Adrenal gland (tissue), 19 donors: ENCODE measurements at places on chromosomes 3 and 15. TPM values are rescaled to one million over a fixed set of nuclear protein-coding genes. Genes with fewer than 3 reads are reported as not detected.

GRCh38 chr3:95184038-95184437 lies 1121.2 kb downstream of the NSUN3 start:
- no peaks in the 10 kb centered on the region for H3K4me1 ChIP-seq
- H3K27ac ChIP-seq, result no peak overlapping the region
- no peak for DNase-seq
- H3K4me3 ChIP-seq, result no peak overlapping the region
- no peaks in the 10 kb centered on the region for H3K36me3 ChIP-seq

Gene STRC
- total RNA-seq, result 0.18 TPM

DNA sequence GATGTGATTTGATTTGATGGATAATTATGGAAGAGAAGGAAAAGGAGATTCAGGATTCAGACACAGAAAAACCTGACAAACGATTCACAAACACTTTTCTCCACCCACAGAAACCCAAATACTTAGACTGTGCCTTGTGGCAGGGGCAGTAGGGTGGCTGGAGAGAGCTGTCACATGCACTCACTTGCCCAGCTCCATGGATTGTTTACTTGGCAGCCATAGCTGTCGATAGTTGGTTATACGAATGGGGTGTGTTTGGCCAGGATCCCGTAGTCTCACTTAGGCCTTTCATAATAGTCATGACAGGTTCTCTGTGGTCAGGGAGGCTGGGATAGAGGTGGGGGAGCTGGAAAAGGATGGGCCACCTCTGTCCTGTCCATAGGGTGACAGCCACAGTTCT lies 76.9 kb downstream of the CACNA1D start:
- no peaks in the 10 kb centered on the region for H3K36me3 ChIP-seq
- no peak overlapping the region for H3K4me3 ChIP-seq
- H3K27ac ChIP-seq, result peak overlapping the region; percentile 62
- no peaks in the 10 kb centered on the region for H3K27me3 ChIP-seq
- H3K4me1 ChIP-seq, result peaks cover 4% of the 10 kb centered on the region

Gene SUSD5
- 1.3 TPM for total RNA-seq

- no peak for DNase-seq
- peaks cover 7% of the 10 kb centered on the region for H3K27me3 ChIP-seq
- H3K27ac ChIP-seq, result no peak overlapping the region
- H3K36me3 ChIP-seq, result no peaks in the 10 kb centered on the region
- no peaks in the 10 kb centered on the region for H3K4me1 ChIP-seq
Observed at GRCh38 chr15:89426500-89426899, 69.9 kb downstream of the RHCG start.

GRCh38 chr15:95609096-95609495 lies 721.4 kb upstream of the NR2F2 start:
- no peak overlapping the region for H3K4me3 ChIP-seq
- no peak for DNase-seq
- no peak overlapping the region for H3K27ac ChIP-seq
- no peaks in the 10 kb centered on the region for H3K36me3 ChIP-seq
- no peaks in the 10 kb centered on the region for H3K27me3 ChIP-seq

Gene TJP1
- 57.1 TPM for total RNA-seq

DNA sequence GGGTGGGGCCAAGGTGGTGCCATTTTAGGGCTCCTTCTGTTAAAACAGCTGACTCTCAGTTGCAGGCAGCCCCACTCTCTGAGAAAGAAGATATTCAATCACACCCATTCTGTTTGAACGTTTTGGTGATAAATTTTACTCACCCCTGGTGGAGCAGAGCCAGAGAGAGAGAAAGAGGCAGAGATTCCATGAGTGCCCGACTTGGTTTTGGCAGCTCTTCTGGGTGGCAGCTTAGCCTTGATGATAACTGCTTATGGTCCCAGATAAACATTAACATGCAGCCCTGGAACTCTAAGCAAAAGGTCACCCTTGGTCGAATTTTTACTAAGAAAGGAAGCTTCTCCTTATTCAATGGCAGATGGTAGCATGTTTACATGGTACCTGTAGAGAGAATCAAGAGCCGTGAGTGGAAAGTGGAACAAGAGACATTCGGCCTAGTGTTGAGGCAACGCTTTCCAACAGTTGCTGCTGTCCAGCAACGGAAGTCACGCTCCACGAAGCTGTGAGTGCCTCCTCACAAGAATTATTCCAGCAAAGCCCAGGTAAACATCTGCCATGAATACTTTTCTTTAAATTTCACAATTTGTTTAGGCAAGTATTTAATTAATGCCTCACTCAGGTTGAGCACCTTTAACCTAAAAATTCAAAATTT lies 530.6 kb upstream of the ROBO2 start:
- H3K27me3 ChIP-seq, result no peaks in the 10 kb centered on the region
- H3K4me3 ChIP-seq, result no peak overlapping the region
- H3K4me1 ChIP-seq, result no peaks in the 10 kb centered on the region
- H3K27ac ChIP-seq, result no peak overlapping the region
- DNase-seq, result no peak

Gene TF
- 1.1 TPM for total RNA-seq

GRCh38 chr3:106217745-106218144 lies 348.9 kb upstream of the CBLB start:
- no peak overlapping the region for H3K4me3 ChIP-seq
- no peaks in the 10 kb centered on the region for H3K36me3 ChIP-seq
- no peak for DNase-seq
- H3K27me3 ChIP-seq, result no peaks in the 10 kb centered on the region
- H3K4me1 ChIP-seq, result no peaks in the 10 kb centered on the region

DNA sequence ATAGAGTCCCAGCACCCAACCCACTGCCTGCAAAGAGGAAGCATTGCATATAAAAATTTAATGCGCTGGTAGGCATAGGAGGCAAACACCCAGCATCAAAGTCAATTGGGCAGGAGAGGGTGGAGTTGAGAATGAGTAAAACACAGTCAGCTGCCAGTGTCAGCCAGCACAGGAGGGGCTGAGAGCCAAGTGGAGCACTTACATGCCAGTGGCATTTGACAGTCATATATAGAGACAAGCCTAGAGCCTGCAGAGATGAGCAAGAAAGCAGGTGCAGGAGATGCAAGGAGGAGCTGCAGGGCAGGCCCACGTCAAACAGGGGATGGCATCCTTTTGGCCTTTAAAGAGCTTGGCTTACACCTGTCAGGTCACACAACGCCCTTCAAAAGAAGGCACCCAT lies 27.6 kb upstream of the ZFAND6 start:
- no peak overlapping the region for H3K27ac ChIP-seq
- no peaks in the 10 kb centered on the region for H3K36me3 ChIP-seq
- no peak for DNase-seq
- no peak overlapping the region for H3K4me3 ChIP-seq
- peaks cover 8% of the 10 kb centered on the region for H3K4me1 ChIP-seq
- no peaks in the 10 kb centered on the region for H3K27me3 ChIP-seq

DNA sequence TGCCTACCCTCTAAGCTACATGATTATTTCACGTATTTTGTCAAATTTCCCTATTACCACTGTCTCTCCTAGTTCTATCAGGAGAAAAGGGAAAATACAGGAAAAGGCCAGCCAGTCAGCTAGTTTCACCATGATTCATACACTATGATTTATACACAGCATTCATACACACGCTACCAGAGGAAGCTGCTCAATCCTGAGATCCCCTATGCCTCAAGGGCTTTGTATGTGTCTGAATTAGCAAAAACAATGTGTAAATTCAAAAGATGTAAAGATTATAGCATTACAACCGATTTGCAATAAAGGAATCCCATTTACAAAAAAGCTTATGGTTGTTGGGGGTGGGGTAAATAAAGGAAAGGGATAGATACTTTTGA lies 3.1 kb upstream of the ACKR4 start:
- H3K4me3 ChIP-seq, result no peak overlapping the region
- H3K4me1 ChIP-seq, result peaks cover 31% of the 10 kb centered on the region
- no peak for DNase-seq
- H3K27me3 ChIP-seq, result no peaks in the 10 kb centered on the region
- H3K36me3 ChIP-seq, result no peaks in the 10 kb centered on the region
- peak overlapping the region; percentile 59 for H3K27ac ChIP-seq

GRCh38 chr15:101505610-101506337 lies 16.3 kb upstream of the PCSK6 start:
- H3K36me3 ChIP-seq, result no peaks in the 10 kb centered on the region
- DNase-seq, result no peak
- H3K27me3 ChIP-seq, result peaks cover 14% of the 10 kb centered on the region
- peaks cover 7% of the 10 kb centered on the region for H3K4me1 ChIP-seq
- no peak overlapping the region for H3K4me3 ChIP-seq
- H3K27ac ChIP-seq, result no peak overlapping the region

GRCh38 chr3:38544926-38545325 lies 48.8 kb downstream of the EXOG start:
- no peaks in the 10 kb centered on the region for H3K27me3 ChIP-seq
- no peak overlapping the region for H3K27ac ChIP-seq
- H3K4me1 ChIP-seq, result no peaks in the 10 kb centered on the region
- H3K4me3 ChIP-seq, result no peak overlapping the region

DNA sequence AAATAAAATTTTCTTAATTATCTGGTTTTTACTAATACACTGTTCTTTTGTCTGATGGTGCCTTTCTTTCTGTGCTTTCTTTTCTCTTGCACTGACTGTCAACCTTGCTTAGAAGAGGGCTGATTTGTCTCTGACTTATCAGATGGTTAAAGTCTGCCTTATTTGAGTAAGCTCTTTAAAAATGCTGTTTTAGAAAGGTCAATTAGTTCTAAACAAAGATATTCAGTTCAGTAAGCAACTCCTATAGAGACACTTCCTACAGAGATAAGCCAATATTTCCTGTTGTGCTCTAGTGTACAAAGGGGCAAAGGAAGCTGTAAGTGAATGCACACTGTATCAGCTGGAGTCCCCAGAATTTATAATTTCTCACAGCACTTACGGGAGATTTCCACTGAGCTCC lies 153.4 kb upstream of the TSPAN3 start:
- no peak for DNase-seq
- H3K27me3 ChIP-seq, result no peaks in the 10 kb centered on the region
- H3K4me3 ChIP-seq, result no peak overlapping the region
- no peak overlapping the region for H3K27ac ChIP-seq
- H3K4me1 ChIP-seq, result no peaks in the 10 kb centered on the region

- no peaks in the 10 kb centered on the region for H3K36me3 ChIP-seq
- no peak overlapping the region for H3K4me3 ChIP-seq
- H3K27me3 ChIP-seq, result no peaks in the 10 kb centered on the region
- H3K27ac ChIP-seq, result no peak overlapping the region
Observed at GRCh38 chr15:38471974-38472373, 18.0 kb downstream of the FAM98B start.

GRCh38 chr3:173743111-173743510 lies 345.6 kb downstream of the NLGN1 start:
- DNase-seq, result no peak
- H3K4me1 ChIP-seq, result no peaks in the 10 kb centered on the region
- no peaks in the 10 kb centered on the region for H3K36me3 ChIP-seq

DNA sequence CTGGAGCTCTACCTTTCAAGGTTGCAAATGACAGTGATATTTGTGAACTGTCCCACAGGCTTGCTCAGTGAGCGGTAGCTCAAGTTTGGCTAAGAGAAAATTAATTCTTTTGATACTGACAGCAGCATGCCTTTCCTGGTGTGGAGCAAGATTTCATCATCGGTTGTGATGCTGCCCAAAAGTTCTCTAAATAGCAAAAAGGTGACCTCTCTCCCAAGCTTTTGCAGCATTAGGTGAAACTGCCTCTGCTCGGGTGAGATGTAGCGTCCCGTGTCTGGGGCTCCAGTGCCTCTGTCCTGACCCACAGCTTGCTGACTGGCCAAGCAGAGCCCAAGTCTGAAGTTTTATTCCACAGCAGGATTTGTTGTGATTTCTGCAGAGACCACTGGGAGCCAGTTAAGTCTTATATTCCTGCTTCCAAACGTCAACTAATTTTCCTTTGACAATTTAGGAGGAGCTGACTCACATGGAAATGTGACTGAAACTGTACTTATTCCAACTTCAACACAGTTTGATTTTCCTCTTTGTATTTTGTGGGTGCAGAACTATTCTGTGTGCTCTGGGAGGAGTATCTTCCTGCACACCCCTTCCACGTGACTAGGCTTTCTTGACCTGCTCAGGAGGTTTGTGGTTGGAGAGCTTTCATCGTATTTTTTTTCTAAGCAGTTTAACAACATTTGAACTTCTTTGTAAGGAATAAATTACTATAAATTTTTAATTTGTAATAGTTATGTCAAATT lies 5.9 kb downstream of the SYNM start:
- peaks cover 53% of the 10 kb centered on the region for H3K4me1 ChIP-seq
- H3K4me3 ChIP-seq, result no peak overlapping the region
- H3K36me3 ChIP-seq, result peaks cover 7% of the 10 kb centered on the region
- H3K27ac ChIP-seq, result no peak overlapping the region
- no peak for DNase-seq

GRCh38 chr15:31352911-31353811 lies 26.5 kb downstream of the KLF13 start:
- H3K4me3 ChIP-seq, result no peak overlapping the region
- no peaks in the 10 kb centered on the region for H3K27me3 ChIP-seq
- peak overlapping the region; percentile 88 for H3K27ac ChIP-seq
- peaks cover 3% of the 10 kb centered on the region for H3K36me3 ChIP-seq

DNA sequence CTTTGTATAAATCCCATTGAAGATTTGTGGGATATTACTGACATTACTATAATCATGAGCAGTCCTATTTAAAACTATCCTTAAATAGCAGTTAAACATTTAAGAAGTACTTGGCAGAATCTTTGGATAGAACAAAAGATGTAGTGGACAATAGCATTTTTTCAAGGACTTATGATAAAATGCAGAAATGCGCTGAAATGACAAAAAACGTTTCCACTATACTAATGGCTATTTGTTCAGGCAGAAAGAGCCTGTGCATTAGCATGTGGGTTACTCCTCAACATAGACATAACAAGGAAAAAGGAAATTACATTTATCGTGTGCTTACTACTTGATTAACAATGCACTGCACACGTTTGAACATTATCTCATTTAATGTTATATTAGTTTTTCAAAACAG lies 80.7 kb downstream of the GADL1 start:
- H3K36me3 ChIP-seq, result no peaks in the 10 kb centered on the region
- DNase-seq, result no peak
- no peak overlapping the region for H3K4me3 ChIP-seq
- H3K27me3 ChIP-seq, result no peaks in the 10 kb centered on the region

Gene VPS13C
- 73.4 TPM for total RNA-seq

DNA sequence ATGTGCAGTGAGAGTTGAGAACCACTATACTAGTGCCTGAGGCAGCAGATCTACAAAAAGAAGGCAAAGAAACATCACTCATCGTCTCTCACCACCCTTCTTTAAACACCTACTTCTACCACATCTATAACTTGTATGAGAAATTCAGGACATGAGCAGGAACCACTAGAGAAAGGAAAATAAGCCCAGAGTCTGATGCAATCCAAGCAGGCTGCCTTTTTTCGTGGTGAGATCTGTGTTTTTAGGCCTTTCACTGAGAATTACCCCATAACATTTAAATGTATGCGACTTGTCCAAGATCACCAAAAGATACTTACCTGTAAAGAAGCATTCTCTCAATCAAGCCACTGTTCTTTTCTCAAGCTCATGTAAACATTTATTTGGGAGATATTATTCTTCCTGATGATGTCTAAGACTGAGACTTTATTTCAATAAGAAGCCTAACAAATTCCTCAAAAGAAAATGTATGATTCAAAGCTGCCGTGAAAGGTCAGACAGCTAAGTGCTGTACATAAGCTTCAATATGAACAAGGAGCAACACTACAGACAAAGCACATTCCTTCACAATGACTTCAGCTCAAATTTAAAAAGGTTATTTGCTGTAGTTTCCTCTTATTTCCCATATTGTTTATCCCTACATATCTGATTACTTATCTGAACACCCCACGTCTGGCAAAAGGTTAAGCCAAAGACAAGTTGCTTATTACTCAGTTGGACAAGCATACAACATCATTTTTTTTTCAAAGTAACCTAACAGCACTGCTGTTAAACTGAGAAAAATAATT lies 16.5 kb downstream of the SPICE1 start:
- H3K4me1 ChIP-seq, result no peaks in the 10 kb centered on the region
- no peaks in the 10 kb centered on the region for H3K27me3 ChIP-seq
- no peak for DNase-seq
- H3K36me3 ChIP-seq, result no peaks in the 10 kb centered on the region

Gene ADAMTS7
- total RNA-seq, result 11.6 TPM
